ENCODE measurements at places on chromosomes 3 and 15. TPM values are rescaled to one million over a fixed set of nuclear protein-coding genes. Genes with fewer than 3 reads are reported as not detected.

Gene SETD2
- 11.3 TPM for polyA plus RNA-seq

Gene FGF7
- polyA plus RNA-seq, result 1.0 TPM

Gene NRG4
- polyA plus RNA-seq, result 0.12 TPM

Gene CRELD1
- 40.9 TPM for polyA plus RNA-seq

Gene ADAMTS9
- 15.4 TPM for polyA plus RNA-seq

Gene SETD5
- 9.7 TPM for polyA plus RNA-seq

Gene MSL2
- polyA plus RNA-seq, result 13.3 TPM

Gene C3orf70
- 0.41 TPM for polyA plus RNA-seq

Gene LRRC2
- 0.83 TPM for polyA plus RNA-seq

Gene MORC1
- polyA plus RNA-seq, result not detected

Gene TMC3
- not detected for polyA plus RNA-seq

Gene TMEM87A
- 15.0 TPM for polyA plus RNA-seq

Gene GOLGA6L25
- not detected for polyA plus RNA-seq

All from spleen (tissue), 13 donors.